ENCODE measurements at places on chromosomes 4 and X.

GRCh38 chrX:43121637-43122036, 343.7 kb upstream of the PPP1R2C start:
- DNase-seq: no peak

DNA sequence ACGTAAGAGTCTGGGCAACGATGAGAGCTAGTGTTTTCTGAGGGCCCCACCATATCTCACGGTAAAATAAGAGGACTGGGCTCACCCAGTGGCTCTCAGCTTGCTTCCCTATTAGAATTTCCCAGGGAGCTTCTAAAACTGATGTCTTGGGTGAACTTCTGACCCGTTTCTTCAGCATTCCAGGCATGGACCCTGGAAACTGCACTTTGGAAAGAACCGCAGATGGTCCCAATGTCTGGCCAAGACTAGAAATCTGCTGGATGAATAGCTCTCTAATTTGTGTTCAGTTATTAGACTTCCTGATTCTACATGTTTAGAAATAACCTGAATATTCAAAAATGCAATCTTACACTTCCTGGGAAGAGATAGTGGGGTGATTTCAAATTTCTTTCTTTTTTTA, 127.8 kb downstream of the ANOS1 start:
- DNase-seq: no peak

DNA sequence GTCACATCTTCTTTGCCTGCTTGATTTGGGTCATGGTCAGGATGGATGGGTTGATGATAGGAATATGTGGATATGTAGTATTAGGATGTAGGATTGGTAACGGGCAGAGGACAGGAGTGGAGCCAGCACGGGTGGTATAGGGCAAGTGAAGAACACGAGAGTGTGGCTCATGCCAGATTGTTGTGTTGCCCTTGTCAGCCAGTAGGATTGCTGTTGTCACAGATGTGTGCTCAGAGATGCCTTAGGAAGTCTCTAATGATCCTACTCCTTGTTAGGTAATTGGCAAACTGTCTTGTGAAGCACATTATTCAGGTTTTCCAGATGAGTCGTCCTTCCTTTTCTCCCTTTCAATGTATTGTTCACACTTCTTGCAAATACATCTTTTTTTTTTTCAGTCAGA, 5.5 kb downstream of the ATP10D start:
- DNase-seq: no peak

- DNase-seq: no peak
These were observed 565.6 kb upstream of the TENM3 start for GRCh38 chr4:181677621-181678020.

DNA sequence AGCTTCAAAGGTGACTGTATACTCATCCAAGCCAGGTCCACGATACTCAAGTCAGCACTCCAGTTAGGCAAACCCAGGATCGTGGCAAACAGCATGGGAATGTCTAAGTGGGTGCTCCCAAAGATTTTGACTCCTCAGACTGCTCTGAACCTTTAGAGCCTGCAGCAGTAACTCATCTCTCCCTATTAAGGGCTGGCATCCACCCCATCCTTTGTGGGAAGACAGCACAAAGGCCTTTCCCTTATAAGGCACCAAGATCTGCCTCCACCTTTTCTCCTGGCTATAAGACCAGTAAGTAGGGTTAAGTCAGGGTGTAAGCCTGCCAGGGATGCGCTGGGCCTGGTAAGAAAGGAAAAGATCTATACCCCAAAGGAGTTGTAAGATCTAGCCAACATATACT, 23.6 kb upstream of the SLC25A43 start:
- no peak for DNase-seq

DNA sequence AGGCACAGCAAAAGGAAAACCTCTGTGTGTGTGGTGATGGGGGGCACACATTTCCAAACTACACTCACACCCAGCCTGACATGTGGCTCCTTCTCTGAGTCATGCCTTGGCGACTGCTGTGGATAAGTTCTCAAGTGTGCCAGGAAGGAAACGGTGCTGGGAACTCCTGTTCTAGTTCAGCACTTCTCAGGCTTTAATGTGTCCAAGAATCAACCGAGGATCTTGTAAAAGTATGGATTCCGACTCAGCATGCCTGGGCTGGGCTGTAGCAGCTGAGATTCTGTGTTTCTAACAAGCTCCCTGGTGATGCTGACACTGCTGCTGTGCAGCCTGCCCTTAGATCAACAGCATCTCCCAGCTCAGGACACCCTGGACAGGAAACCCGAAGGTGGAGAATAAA, 20.2 kb downstream of the CLNK start:
- DNase-seq: no peak

DNA sequence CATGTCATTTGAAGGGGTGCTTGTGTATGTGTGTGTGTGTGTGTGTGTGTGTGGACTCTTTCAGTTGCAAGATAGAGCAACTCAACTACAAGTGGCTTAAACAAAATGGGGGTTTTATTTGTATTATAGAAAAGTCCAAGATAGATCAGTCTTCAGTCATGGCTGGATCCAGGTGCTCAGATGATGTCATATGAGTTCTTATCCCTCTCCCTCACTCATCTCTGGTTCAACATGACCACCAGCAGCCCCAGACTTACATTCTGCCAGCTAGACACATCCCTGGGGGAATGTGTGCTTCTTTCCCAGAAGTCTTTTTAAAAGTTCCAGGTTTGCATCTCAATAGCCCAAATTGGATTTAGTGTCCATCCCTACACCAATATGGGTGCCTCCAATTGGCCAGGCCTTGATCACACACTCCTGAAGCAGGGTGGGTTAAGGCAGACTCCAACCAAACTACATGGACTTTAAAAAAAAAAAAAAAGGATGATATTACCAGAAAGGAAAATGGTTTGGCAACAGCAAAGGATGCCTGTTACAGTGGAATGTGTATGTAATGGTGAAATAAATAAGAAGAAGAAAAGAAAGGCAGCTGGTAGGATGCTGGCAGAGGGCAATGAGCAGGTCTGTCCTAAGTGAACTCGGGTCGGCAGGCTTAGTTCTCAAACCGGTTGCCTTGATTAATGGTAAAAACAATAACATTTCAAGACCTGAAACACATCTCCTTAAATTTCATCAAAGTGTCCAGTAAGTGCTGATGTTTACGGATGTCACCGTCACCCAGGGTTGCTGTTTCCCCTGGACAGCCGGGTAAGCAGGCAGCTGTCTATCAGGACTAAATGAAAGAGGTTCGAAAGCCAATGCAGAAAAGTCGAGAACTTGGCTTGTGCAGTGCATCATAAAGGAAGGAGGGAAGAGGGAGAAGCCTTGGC, 107.7 kb downstream of the SMIM20 start:
- no peak for DNase-seq

- DNase-seq: no peak
These were observed 16.0 kb downstream of the IGFBP7 start for GRCh38 chr4:57093845-57094831.

DNA sequence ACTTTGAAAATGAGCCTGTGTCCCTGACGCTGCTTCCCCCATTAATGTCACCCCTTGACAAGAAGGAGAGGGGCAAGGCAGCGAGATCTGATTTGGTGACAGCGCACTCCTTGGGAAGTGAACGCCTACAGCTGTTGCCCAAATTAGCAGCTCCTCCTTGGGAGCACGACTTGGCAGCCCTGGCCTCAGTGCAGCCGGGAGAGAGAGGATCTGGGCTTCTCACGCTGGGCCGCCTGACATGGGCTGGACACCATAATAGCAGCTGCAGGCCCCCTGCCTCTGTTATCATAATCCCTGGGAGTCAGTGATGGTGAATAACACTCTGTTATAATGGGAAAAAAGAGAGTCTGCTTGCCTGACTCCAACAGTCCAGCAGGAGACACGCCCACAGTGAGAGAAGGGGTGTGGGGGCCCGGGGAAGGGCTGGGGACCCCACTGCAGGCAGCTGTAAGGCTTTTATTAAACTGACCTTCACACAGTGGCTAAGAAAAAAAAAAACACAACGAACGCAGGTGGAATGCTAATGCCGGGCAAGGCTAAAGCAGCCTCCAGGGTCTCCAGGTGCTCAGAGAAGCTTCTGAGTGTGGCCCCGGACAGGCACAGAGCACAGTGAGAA, 73.3 kb downstream of the PSAPL1 start:
- no peak for DNase-seq
